Dermis blood vessel endothelial cell (primary cell): ENCODE measurements at places on chromosomes 3 and 15.

DNA sequence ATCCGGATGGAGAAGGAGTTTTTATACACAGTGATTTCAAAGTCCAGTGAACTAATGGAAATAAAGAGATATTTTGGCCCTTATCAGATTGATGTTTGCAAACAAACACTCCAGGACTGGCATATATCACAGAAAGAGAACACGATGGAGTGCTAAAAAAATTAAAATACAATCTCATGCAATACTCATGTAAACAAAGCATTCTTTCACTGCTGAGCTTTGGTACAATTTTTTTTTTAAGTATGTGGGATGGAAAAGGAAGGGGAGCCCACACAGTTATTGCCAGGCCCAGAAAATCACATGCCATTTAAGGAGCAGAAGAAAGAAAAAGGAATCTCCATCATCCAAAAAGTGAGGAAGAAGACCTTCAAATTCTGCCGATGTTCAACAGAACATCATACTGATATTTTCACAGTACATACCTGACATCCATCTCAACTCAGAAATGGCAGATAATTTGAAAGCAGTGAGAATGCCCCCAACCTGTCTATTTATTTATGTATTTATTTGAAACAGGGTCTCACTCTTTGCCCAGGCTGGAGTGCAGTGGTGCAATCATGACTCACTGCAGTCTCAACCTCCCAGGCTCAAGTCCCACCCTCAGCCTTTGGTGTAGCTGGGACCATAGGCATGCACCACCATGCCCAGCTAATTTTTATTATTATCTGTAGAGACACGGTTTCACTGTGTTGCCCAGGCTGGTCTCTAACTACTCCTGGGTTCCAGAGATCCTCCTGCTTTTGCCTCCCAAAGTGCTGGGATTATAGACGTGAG is 107.5 kb upstream of the SLC2A2 start:
- no peak for DNase-seq

GRCh38 chr3:188860147-188860546 is 311.6 kb upstream of the TPRG1 start:
- no peak for DNase-seq

DNA sequence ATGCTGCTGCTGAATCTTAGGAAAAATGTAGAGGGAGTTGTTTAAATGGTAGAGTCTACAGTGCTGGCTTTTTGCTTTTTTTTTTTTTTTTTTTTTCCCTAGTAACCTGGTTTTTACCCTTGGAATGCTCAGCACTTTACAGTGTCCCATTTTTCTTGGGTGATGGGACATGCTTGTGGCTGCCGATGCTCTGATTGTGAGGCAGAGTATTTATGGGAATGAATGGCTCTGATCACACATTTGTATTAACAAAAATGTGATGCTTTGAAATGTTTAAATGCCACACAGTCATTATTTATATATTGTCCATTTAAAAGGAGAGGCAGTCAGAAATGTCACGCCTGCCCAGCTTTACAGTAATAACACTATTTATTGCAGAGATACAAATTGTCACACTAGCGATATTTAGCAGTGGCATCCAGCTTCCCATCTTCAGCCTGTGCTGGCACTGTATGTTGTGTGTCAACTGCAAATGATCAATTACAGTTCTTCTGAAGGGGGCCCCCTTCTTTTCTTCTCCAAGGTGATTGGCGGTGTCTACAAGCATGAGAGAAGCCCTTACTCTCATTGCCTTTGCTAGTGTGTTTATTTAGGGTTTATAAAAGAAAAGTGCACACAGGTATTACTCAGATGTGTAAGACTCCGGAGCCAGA is 30.9 kb upstream of the IGF1R start:
- DNase-seq = no peak

- no peak for DNase-seq
These were observed 23.2 kb downstream of the HHLA2 start for GRCh38 chr3:108319428-108320082.

- no peak for DNase-seq
These were observed 448.1 kb upstream of the ZNF385D start for GRCh38 chr3:22199095-22199494.
